ENCODE measurements at places on chromosomes 6 and 20. TPM values are rescaled to one million over a fixed set of nuclear protein-coding genes. Genes with fewer than 3 reads are reported as not detected.

Gene FERMT1
- total RNA-seq = 18.5 TPM

Gene RGS17
- 5.9 TPM for total RNA-seq

Gene RIN2
- 40.3 TPM for total RNA-seq

Gene OPN5
- total RNA-seq = not detected

Gene SOX4
- total RNA-seq = 12.3 TPM

Gene EXOC2
- 12.6 TPM for total RNA-seq

Gene PTCHD4
- 0.07 TPM for total RNA-seq

Gene TTI1
- 17.2 TPM for total RNA-seq

Gene HLA-DMB
- 1.7 TPM for total RNA-seq

Measured in A549 treated with DMSO at 1 μM for 4 hours (cell line).